ENCODE measurements at places on chromosomes 16 and 17. TPM values are rescaled to one million over a fixed set of nuclear protein-coding genes. Genes with fewer than 3 reads are reported as not detected.

DNA sequence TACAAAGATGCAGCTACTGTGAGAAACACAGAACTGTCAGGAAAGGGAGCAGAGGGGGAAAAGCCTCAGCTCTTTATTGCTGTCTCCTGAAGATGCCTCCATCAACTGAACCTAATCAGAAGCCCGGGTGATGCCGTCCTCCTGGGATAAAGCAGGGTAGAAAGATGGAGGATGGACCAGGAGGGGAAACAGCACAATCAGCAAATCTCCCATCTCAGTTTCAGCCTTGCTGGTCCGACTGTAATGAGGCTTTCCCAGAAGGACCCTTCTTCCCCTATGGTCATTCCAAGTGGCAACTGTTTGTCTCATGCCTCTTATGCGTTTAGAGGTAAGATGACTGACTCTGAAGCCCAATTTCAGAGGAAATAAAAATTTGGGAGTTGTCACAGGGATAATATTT lies 24.3 kb downstream of the ZFP1 start:
- H3K27ac ChIP-seq: no peak overlapping the region
- H3K36me3 ChIP-seq: peaks cover 56% of the 10 kb centered on the region
- H3K4me3 ChIP-seq: no peak overlapping the region
- H3K27me3 ChIP-seq: no peaks in the 10 kb centered on the region
- DNase-seq: no peak

The TMEM97 gene
- 60.5 TPM for total RNA-seq

The NOD2 gene
- 7.4 TPM for total RNA-seq

The OR1F1 gene
- total RNA-seq: not detected

DNA sequence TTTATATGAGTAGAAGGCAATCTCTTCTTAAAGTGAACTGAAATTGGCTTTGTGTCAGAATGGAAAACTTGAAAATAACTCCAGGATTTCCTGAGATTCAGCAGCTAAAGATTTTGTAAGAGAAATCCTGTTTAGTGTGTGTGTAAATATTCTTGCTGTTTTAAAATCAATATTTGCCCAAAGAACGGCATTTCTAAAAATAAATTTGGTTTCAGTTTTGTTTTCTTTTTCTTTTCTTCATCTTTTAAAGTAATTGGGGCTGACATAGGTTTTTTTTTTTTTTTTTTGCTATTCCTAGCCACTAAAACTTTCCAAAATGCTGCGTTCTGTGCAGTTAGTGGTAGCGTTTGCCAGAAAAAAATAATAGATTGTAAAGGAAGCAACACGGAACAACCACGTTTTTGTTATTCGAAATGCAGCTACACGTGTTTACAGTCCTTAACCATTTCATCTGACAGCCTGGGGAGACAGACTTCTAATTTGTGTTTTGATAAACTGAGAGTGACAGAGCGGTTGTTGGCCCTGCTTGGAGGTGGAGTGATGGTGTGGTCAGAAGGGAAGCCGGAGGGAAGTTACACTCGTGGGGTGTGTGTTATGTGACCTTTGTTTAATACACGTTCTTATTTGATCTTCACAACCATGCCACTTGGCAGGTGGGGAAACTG lies 21.6 kb upstream of the SMPD3 start:
- H3K4me1 ChIP-seq: peaks cover 23% of the 10 kb centered on the region
- H3K27ac ChIP-seq: peak overlapping the region; percentile 56
- H3K4me3 ChIP-seq: peak overlapping the region; percentile 61
- peaks cover 11% of the 10 kb centered on the region for H3K27me3 ChIP-seq
- no peak for DNase-seq

DNA sequence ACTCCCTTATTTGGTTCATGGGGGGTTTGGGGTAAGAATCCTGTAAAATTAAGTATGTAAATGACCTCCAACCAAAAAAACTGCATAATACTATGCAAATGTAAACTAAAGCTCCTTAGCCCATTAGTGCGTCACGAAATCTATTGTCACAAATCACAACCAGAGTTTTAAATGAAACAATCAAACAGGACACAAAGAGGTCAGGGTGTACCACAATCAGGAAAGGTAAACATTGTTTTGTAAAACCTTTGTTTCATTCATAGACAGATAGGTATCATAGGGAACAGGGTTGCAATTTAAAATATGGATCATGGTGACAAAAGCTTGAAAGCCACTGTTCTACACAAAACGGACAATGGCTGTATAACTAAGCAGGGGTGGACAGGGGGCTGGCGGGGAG lies 61.0 kb downstream of the ARHGAP17 start:
- DNase-seq: no peak
- H3K27ac ChIP-seq: no peak overlapping the region
- no peaks in the 10 kb centered on the region for H3K4me1 ChIP-seq
- no peak overlapping the region for H3K4me3 ChIP-seq

Measured in activated T-helper 2 cell treated with anti-CD3 and anti-CD28 coated beads, Interferon-gamma antibody, Interleukin-2, Interleukin-4, amounts not matched to agents 10 μg/mL and 5 μg/mL and 100 μg/mL, durations not matched to agents 14 hours and 24 hours and 36 hours (primary cell).